ENCODE measurements at places on chromosomes 5 and 9. TPM values are rescaled to one million over a fixed set of nuclear protein-coding genes. Genes with fewer than 3 reads are reported as not detected.

Gene MUSK
- 0.44 TPM for total RNA-seq

Gene ROPN1L
- total RNA-seq: 0.29 TPM

Gene ACTL7A
- not detected for total RNA-seq

Gene IFNA2
- total RNA-seq: not detected

Gene SPATA31C1
- not detected for total RNA-seq

Gene STKLD1
- total RNA-seq: 0.14 TPM

Gene ECSCR
- not detected for total RNA-seq

Gene RLN1
- not detected for total RNA-seq

Gene CDKN2B-AS1
- 9.2 TPM for total RNA-seq

Gene GLRA1
- not detected for total RNA-seq

Gene PGM5
- 2.0 TPM for total RNA-seq

Gene DMRTA1
- 0.66 TPM for total RNA-seq

Gene PALM2AKAP2
- 66.4 TPM for total RNA-seq

Gene BARHL1
- not detected for total RNA-seq

Gene SH3GL2
- 0.72 TPM for total RNA-seq

Gene ENTPD8
- not detected for total RNA-seq

Gene MARVELD2
- 1.1 TPM for total RNA-seq

Gene GHR
- total RNA-seq: 0.86 TPM

Gene S1PR3
- total RNA-seq: 39.2 TPM

Gene GAS1
- total RNA-seq: 10.3 TPM

Gene F2RL1
- 209 TPM for total RNA-seq

Gene SVEP1
- 16.2 TPM for total RNA-seq

Gene FOXD4L5
- not detected for total RNA-seq

Gene DOCK8
- not detected for total RNA-seq

Gene ADAMTS16
- total RNA-seq: 0.57 TPM

Gene PHAX
- 63.7 TPM for total RNA-seq

Gene IL31RA
- total RNA-seq: 2.0 TPM

Gene PCDHGC5
- total RNA-seq: 6.6 TPM

Gene SPATA31E1
- total RNA-seq: not detected

Gene FAM53C
- total RNA-seq: 32.4 TPM

Gene TLR4
- 6.3 TPM for total RNA-seq

Gene SLC46A2
- total RNA-seq: not detected

Gene SGCD
- 0.88 TPM for total RNA-seq

Gene LSM11
- 2.0 TPM for total RNA-seq

Gene NR2F1-AS1
- 33.8 TPM for total RNA-seq

Gene SPINK13
- total RNA-seq: not detected

Gene NSG2
- not detected for total RNA-seq

Gene RNF183
- not detected for total RNA-seq

Gene DMRT3
- total RNA-seq: not detected

Gene CCNG1
- 434 TPM for total RNA-seq

Gene SHISAL2B
- total RNA-seq: not detected

Gene CREBRF
- total RNA-seq: 9.0 TPM

Gene TMEM252
- not detected for total RNA-seq
